ENCODE measurements at places on chromosomes 16 and 17. TPM values are rescaled to one million over a fixed set of nuclear protein-coding genes. Genes with fewer than 3 reads are reported as not detected.

Gene MYH1
- not detected for total RNA-seq

Gene RNF151
- total RNA-seq, result not detected

Gene FAAP100
- total RNA-seq, result 35.2 TPM

Gene SLC52A1
- total RNA-seq, result not detected

Gene DHRS7C
- total RNA-seq, result not detected

GRCh38 chr17:63033142-63033541 is 67.1 kb downstream of the TANC2 start:
- H3K4me3 ChIP-seq, result no peak overlapping the region
- H3K27me3 ChIP-seq, result no peaks in the 10 kb centered on the region
- no peak for DNase-seq
- no peaks in the 10 kb centered on the region for H3K4me1 ChIP-seq
- H3K36me3 ChIP-seq, result no peaks in the 10 kb centered on the region
- no peak overlapping the region for H3K27ac ChIP-seq

DNA sequence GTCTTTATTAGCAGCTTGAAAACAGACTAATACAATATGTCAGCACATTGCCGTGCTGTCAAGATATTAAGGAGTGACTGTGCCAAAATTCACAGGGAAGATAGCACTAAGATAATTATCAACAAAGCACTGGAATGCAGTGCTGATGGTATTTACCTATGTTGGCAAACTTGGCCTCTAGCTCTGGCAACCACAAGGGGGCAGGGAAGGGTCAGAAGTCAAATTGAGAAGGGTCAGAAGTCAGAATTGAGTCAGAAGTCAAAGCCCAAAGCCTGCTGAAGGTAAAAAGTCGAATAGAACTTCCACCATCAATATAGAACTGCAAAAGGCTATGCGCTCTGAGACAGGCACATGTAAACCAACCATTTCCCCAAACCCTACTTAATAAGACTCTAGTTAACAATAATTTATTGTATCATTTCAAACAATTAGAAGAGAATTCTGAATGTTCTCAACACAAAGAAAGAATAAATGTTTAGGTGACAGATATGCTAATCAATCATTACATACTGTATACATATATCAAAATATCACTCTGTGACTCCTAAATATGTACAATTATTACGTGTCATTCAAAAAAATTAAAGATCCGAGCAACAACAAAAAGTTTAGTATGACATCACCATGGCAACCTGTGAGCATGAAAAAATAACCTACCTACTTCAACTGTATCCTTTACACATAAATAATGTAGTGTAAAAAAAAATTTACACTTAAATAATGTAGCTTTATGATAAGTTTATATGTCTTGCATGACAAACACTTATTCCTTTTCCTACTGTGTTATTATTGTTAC is 916.1 kb downstream of the KCNJ2 start:
- H3K27ac ChIP-seq, result no peak overlapping the region
- no peaks in the 10 kb centered on the region for H3K27me3 ChIP-seq
- H3K4me1 ChIP-seq, result no peaks in the 10 kb centered on the region
- no peaks in the 10 kb centered on the region for H3K36me3 ChIP-seq
- DNase-seq, result peak; percentile 14
- H3K4me3 ChIP-seq, result no peak overlapping the region

- no peaks in the 10 kb centered on the region for H3K27me3 ChIP-seq
- peaks cover 7% of the 10 kb centered on the region for H3K4me1 ChIP-seq
- no peaks in the 10 kb centered on the region for H3K36me3 ChIP-seq
- no peak overlapping the region for H3K27ac ChIP-seq
- no peak overlapping the region for H3K4me3 ChIP-seq
These were observed 20.1 kb downstream of the UNC119 start for GRCh38 chr17:28532050-28532960.

DNA sequence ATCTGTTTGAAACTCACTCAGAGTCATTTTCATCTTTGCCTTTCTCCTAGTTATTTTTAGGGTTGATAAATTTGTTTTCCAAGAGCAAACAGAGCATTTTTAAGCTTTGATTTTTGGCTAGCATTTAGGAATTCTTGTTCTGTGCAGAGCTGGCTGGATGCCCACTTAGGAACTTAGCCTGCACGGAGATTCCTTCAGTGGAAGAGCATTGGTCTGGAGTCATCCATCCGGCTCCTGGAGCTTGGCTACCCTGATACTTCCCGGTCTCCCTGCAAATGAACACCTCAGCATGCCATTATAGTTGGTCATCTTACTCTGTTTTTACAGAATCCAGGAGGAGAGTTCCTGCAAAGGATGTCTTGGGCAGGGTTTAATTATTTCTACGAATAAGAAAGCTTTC is 57.1 kb downstream of the SPECC1 start:
- H3K4me3 ChIP-seq, result no peak overlapping the region
- peak overlapping the region; percentile 82 for H3K27ac ChIP-seq
- no peaks in the 10 kb centered on the region for H3K36me3 ChIP-seq
- H3K4me1 ChIP-seq, result peaks cover 30% of the 10 kb centered on the region
- H3K27me3 ChIP-seq, result no peaks in the 10 kb centered on the region

GRCh38 chr17:70468661-70469060 is 299.3 kb downstream of the KCNJ2 start:
- no peak overlapping the region for H3K4me3 ChIP-seq
- no peaks in the 10 kb centered on the region for H3K4me1 ChIP-seq
- no peaks in the 10 kb centered on the region for H3K36me3 ChIP-seq
- no peak for DNase-seq
- no peaks in the 10 kb centered on the region for H3K27me3 ChIP-seq
- no peak overlapping the region for H3K27ac ChIP-seq

GRCh38 chr17:17155568-17155967 is 50.6 kb downstream of the PLD6 start:
- H3K27me3 ChIP-seq, result no peaks in the 10 kb centered on the region
- peak; percentile 34 for DNase-seq
- peaks cover 35% of the 10 kb centered on the region for H3K4me1 ChIP-seq
- H3K36me3 ChIP-seq, result peaks cover 58% of the 10 kb centered on the region
- peak overlapping the region; percentile 16 for H3K27ac ChIP-seq

DNA sequence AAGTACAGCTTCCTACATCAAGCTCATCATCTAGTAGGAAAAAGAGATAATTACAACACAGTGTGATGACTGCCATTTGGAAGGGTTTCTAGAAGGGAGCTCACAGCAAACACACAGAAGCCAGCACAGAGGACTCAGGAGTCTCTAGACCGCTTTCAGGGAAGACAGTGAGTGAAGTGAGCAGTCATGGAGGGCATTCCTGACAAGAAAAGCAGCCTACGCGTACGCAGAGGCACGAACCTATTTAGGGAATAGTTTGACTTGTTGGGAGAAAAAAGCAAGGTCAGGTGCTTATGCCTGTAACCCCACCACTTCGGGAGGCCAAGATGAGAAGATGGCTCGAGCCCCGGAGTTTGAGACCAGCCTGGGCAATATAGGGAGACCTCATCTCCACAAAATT is 8.4 kb upstream of the HASPIN start:
- no peaks in the 10 kb centered on the region for H3K4me1 ChIP-seq
- H3K4me3 ChIP-seq, result no peak overlapping the region
- H3K27ac ChIP-seq, result no peak overlapping the region

DNA sequence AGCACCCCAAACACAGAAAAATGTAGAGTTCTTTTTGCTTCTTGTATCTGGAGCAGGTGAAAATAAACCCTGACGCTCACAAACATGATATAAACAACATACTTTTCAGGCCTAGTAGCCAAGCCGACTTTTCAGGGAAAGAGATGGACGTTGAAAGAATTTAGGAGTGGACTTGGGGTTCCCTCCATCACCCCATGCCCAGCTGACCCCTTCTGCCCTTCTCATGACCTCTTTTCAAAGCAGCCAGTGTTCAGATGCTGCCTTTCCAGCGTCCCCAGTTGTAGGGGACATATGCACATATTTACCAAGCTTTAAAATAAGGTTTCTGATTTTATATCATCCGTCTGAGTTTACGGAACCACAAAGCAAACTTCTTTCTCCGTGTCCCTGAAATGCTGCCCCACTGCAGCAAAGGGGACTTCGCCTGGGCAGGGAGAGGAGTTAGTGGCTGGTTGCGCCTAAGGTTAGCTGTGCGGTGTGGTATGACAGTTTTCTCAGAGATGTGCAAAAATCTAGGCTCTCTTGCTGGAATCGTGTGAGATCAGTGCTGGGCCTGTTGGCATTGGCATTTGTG is 235.5 kb downstream of the MRTFB start:
- H3K36me3 ChIP-seq, result no peaks in the 10 kb centered on the region
- DNase-seq, result no peak
- H3K27ac ChIP-seq, result peak overlapping the region; percentile 5
- H3K4me1 ChIP-seq, result peaks cover 20% of the 10 kb centered on the region

All from thyroid gland (tissue), 4 donors.